ENCODE measurements at places on chromosomes 2 and 18. TPM values are rescaled to one million over a fixed set of nuclear protein-coding genes. Genes with fewer than 3 reads are reported as not detected.

DNA sequence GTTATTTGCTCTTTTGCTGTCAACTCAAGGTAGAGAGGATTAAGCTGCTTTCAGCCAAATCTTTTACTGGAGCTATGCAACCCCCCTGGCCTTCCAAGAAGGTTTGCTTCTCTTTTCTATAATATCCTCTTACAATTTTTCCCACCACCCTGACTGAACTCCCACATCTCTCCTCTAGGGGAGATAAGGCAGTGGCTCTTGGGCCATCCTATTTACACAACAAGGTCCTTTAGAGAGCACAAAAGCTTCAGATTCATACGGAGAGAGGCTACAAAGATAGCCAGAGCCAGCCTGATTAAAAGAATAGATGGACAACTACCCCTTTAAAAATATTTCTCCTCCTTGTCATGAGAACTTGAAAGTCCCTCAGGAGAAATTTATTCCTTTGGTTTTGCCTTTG is 95.7 kb downstream of the TPGS2 start:
- no peaks in the 10 kb centered on the region for H3K27me3 ChIP-seq
- H3K4me1 ChIP-seq: peaks cover 4% of the 10 kb centered on the region
- no peak overlapping the region for H3K27ac ChIP-seq
- no peak for DNase-seq
- H3K4me3 ChIP-seq: no peak overlapping the region

GRCh38 chr2:174595891-174596397 is 1.7 kb downstream of the WIPF1 start:
- no peaks in the 10 kb centered on the region for H3K36me3 ChIP-seq
- DNase-seq: no peak
- peaks cover 4% of the 10 kb centered on the region for H3K4me1 ChIP-seq
- no peaks in the 10 kb centered on the region for H3K27me3 ChIP-seq
- no peak overlapping the region for H3K27ac ChIP-seq

Gene SCN3A
- total RNA-seq: 3.4 TPM

DNA sequence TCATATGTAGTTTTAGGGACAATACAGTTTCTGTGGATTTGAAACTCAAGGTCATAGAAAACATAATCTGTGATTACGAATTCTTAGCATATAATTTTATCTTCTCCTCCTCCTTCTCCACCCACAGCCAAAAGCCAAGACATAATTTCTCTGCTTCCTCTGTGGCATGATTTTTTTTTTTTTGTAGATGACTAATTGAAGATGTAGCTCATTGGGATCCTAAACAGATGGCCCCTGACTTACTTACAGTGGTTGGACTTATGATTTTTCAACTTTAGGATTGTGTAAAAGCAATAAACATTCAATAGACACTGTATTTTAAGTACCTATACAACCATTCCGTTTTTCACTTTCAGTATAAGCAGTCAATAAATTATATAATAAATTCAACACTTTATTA is 42.3 kb downstream of the FSIP2 start:
- no peak overlapping the region for H3K27ac ChIP-seq
- DNase-seq: no peak
- H3K4me3 ChIP-seq: no peak overlapping the region
- H3K36me3 ChIP-seq: no peaks in the 10 kb centered on the region

Gene VIT
- total RNA-seq: 5.5 TPM

- no peak overlapping the region for H3K4me3 ChIP-seq
- no peaks in the 10 kb centered on the region for H3K36me3 ChIP-seq
- no peaks in the 10 kb centered on the region for H3K27me3 ChIP-seq
- H3K27ac ChIP-seq: no peak overlapping the region
- peaks cover 5% of the 10 kb centered on the region for H3K4me1 ChIP-seq
Observed at GRCh38 chr2:173150087-173150486, 74.4 kb downstream of the MAP3K20 start.

Gene NAT8
- not detected for total RNA-seq
